Suppressor macrophage treated with lipopolysaccharide for 4 hours (primary cell): ENCODE measurements at places on chromosomes 1 and 21.

DNA sequence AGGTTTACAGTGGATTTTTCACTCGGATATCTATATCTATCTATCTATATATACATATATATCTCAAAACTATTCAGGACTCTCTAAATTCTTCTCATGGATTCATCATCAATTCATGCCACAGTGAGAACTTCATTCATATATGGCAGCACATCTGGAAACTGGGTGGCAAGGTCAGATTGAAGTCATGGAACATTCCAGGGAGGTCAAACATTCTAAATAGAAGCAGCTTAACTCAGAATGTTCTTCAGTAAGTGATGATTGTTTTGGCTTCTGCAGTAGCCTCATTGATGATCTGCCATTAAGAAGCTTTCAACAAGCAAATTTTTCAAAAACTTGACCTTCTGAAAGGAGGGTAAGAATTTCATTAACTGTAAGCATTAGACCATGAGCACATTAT, 46.9 kb upstream of the ADAMTS1 start:
- no peak for DNase-seq

DNA sequence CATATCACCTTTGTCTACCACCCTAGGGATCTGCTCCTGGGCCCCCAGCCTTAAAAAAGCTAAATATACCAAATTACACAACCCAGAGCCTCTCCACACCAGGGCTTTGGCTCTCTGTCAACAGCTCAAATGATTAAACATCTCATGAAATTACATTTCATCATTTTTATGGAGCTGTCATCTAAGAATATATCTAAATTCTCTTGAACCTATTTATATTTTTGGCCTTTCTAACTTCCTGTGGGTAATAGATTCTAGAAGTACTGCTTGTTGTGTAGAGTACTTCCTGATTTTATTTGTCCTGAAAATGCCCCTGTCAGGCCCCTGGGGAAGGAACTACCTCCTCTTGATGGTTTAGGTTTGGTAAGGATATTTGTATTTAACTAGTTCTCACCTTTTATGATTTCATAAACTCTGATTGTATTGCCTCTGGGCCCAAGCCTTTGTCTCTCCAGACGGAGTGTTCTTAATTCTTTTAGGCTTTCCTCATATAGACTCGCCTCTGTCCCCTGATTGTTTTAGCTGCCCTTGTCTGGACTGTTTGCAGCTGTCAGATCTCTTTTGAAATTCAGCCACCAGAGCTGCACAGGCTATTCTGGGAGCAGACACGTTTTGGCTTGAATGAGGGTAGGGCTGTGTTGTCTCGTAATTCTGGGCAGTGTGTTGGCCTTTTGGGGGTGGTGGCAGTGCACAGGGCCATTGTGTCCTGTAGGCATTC, 16.6 kb downstream of the MYOG start:
- DNase-seq, result peak; percentile 58

DNA sequence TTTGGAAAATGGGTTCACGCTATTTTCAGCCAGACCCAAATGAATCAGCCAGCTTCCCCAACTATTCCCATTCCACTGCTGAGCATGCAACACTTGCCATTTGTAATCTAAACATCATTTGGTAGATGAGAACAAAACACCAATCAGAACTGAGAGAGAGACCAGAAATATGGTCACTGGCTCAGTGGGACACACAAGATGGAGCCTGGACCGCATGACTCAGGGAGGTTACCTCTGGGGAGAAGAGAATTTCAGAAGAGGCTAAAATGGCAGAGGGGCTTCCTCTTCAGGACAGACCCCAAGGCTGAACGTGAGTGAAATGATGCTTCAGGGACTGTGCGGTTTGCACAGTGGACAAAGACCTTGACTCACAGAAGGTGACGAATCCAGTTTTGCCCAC, 126.6 kb downstream of the URB2 start:
- DNase-seq, result no peak

DNA sequence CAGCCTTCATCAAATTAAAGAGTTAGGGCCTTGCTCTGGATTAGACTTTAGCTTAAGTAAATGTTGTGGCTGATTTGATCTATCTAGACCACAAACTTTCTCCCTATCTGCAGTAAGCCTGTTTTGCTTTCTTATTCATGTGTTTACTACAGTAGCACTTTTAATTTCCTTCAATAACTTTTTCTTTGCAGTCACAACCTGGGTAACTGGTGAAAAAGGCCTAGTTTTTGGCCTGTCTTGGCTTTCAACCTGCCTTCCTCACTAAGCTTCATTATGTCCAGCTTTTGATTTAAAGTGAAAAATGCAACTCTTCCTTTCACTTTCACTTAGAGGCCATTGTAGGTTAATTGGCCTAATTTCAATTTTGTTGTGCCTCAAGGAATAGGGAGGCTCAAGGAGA, 12.5 kb upstream of the LPGAT1 start:
- peak; percentile 8 for DNase-seq

DNA sequence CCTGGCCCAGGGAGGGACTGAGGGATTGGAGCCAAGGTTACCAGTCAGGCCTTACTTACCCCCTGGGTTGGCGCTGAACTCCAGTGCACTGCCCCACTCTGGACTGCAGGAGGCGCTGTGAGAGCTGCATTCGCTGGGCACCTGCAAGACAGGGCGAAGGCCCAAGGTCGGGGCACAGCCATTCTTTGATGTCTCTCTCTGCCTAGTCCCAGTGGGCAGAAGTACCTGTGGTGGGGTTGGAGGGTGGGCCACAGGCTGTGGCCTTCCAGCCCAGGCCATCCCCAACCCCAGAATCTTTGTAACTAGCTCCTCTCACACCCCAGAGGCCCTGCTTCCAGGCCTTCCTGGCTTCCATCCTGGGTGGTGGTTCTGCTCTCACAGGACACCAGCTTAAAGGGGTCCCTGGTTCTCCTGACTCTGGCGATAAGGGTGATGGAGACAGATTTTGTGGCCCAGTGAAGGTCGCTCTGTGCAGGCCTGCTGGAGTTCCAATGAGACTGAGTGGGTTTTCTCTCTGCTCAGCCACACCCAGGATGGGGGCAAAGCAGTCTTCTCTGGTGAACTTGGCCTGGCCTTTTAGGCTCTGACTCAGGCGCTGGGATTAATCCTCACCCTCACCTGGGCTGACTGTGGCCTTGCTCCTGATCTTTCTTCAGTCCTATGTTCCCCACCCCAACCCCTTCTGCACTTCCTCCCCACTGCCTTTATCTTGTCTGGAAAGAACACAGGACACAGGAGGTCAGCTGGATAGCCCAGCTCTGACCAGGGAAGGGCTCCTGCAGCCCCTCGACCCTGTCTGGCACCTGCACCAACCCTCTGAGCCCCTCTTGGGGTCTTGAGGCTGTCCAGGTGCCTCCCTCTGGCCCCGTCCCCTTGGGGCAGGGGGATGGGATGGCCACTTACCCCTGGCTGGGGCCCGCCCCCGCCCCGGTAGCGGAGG, 954 bp downstream of the MYOG start:
- DNase-seq, result peak; percentile 34

GRCh38 chr1:15362737-15363128, 47.0 kb upstream of the EFHD2 start:
- DNase-seq, result peak; percentile 52

DNA sequence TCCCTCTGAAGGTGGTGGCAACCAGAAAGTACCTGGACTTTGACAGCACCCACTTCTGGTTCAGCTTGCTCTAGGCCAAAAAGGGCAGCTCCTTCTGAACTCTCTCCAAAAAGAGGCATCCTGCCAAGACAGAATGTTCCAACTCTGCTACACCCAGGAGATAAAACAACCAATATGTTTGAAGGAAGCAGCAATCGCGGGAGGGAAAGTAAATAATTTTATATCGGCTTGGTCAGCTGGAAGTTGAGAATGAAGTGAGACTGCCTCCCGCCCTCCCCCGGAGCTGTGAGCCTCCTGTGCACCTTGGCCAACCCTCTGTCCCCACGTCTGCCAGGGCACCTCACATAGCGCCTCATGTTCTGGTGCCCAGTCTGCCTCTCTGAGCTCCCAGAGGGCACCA, 130.3 kb upstream of the ATP1A1 start:
- DNase-seq, result no peak

DNA sequence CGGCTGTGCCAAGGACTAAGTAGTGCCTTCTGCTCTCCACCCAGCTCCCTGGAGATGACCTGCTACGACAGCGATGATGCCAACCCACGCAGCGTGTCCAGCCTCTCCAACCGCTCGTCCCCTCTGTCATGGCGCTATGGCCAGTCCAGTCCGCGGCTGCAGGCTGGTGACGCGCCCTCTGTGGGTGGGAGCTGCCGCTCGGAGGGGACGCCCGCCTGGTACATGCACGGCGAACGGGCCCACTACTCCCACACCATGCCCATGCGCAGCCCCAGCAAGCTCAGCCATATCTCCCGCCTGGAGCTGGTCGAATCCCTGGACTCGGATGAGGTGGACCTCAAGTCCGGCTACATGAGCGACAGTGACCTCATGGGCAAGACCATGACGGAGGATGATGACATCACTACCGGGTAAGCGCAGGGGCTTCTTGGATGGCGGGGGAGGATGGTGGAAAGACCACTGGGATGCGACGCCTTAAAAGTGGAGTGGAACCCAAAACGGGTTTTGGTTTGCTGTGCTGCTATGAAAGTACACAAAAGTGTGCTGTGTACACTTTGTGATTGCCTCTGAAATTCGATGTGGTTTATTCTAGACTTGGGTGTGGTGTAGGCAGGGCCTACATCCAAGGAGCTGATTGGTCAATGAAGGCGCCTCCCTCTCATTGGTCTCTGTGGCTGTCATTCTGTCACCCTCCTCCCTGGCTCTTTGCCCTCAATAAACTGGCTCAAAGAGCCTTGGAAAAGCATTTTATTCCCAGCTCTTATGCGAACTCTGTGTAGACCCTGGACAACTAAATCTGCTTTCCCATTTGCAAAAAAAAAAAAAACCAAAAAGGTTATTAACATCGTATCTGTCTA, 110.4 kb upstream of the IPO9 start:
- DNase-seq, result no peak

GRCh38 chr1:66437136-66437401, 96.9 kb upstream of the SGIP1 start:
- no peak for DNase-seq

- DNase-seq, result no peak
These were observed 2.9 kb downstream of the RGS2 start for GRCh38 chr1:192811594-192812239.

GRCh38 chr1:150365941-150366340, 2.0 kb downstream of the RPRD2 start:
- peak; percentile 33 for DNase-seq

GRCh38 chr1:47482786-47483185, 44.9 kb downstream of the FOXD2 start:
- DNase-seq, result peak; percentile 60

GRCh38 chr1:11187000-11187399, 2.2 kb upstream of the ANGPTL7 start:
- no peak for DNase-seq

DNA sequence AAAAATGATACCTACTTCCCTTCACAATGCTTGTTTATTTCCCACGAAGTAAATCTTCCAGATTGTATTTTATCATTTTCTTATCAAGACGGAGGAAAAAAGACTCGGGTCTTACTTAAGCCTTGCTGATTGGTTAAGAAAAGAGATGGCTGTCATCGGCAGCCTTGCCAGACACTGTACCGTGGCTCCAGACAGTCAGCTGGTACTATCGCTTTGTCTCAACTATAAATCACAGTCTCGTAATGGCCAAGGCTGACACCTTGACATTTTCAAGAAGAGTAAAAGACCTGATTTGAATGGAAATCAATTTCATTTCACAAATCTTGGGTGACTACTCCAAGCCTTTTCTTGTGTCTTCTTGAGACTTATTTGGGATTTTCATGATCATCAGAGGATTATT, 868.0 kb downstream of the USP25 start:
- DNase-seq, result no peak

GRCh38 chr1:85865213-85865612, 157.0 kb upstream of the ZNHIT6 start:
- no peak for DNase-seq

GRCh38 chr1:178944729-178945128, 73.9 kb upstream of the ANGPTL1 start:
- DNase-seq, result no peak

DNA sequence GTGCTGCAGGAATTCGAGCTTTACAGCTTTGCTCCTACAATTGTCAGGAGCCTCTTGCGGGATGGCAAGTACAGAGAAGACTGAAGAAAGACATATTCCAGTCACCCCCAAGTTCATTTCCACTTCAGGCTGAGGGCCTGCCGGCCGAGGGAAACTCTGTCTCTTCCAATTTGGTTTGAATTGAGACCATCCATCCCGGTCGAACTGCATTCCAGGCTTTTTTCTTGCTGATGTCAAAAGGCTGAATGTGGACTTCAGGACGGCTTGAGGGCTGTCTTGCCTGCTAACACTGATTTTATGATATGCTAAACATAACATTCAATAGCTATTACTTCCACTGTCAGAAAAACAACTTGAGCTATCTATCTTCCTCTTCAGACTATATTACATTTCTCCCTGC, 79.8 kb upstream of the PLXNA2 start:
- no peak for DNase-seq

- no peak for DNase-seq
These were observed 206.0 kb downstream of the CAMTA1 start for GRCh38 chr1:6991266-6991665.

DNA sequence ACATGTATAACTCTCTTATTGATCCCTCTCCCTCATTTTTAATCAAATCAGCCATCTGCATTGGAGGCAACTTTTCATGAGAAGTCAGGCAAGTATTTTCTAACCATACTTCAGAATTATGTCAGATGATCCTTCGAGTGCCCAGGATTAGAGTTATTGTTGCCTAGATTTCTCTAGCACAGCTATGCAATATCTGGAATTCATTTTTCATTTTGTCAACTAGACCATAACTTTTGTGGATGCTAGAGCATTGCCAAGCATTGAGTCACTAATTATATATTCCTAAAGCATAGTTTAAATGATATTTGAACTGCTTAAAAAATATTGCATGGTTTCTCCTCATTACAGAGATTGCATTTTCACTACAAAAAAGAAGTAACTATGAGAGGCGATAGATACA, 21.2 kb downstream of the HFM1 start:
- DNase-seq, result no peak

- DNase-seq, result no peak
These were observed 1581.5 kb downstream of the NCAM2 start for GRCh38 chr21:22579741-22580140.

DNA sequence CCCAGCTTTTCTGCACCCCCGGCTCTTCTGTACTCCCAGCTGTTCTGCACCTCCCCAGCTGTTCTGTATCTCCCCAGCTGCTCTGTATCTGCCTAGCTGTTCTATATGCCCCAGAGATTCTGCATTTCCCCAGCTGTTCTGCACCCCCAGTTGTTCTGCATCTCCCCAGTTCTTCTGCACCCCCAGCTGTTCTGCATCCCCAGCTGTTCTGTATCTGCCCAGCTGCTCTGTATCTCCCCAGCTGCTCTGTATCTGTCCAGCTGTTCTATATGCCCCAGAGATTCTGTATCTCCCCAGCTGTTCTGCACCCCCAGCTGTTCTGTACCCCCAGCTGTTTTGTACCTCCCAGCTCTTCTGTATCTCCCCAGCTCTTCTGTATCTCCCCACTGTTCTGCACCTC, 41.1 kb downstream of the UMODL1 start:
- no peak for DNase-seq

DNA sequence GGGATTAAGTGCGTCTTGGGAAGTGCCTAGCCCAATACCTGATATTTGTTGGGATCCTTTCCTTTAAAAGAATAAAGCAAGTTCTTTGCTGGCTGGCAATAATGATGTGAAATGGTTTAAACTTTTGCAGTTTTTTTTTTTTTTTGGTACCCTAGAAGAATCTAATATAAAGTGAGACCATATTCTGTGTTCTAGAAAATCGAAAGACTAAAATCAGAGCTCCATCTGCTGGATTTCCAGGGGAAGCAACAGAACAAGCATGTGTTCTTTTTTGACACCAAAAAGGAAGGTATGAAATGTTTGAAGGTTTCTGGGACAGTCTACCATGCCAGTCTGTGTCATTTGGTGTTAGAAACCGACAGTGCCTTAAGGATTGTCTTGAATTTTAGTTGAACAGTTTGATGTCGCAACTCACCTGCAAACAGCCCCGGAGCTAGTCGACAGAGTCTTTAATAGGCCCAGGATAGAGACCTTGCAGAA, 6.4 kb downstream of the UTP11 start:
- peak; percentile 47 for DNase-seq
